SK-N-SH (cell line): ENCODE measurements at places on chromosomes 1 and 21. TPM values are rescaled to one million over a fixed set of nuclear protein-coding genes. Genes with fewer than 3 reads are reported as not detected.

Gene GNG12
- 41.2 and 56.1 TPM in 2 replicates for polyA plus RNA-seq

Gene LCE6A
- polyA plus RNA-seq: not detected in 2 replicates

Gene LRRC53
- not detected in 2 replicates for polyA plus RNA-seq

Gene CLIC6
- polyA plus RNA-seq: 0.03 and 0.08 TPM in 2 replicates

Gene ATP13A2
- polyA plus RNA-seq: 15.9 and 29.3 TPM in 2 replicates

Gene ZNF669
- 3.3 and 3.7 TPM in 2 replicates for polyA plus RNA-seq

Gene LIPI
- polyA plus RNA-seq: not detected in 2 replicates

Gene ADAMTS5
- polyA plus RNA-seq: 0.90 and 1.5 TPM in 2 replicates

Gene MX1
- 1.6 and 1.9 TPM in 2 replicates for polyA plus RNA-seq

Gene SH2D1B
- polyA plus RNA-seq: not detected in 2 replicates
